ENCODE measurements at places on chromosomes 5 and 9. TPM values are rescaled to one million over a fixed set of nuclear protein-coding genes. Genes with fewer than 3 reads are reported as not detected.

OTULINL gene
- total RNA-seq, result 4.1 TPM

MCC gene
- 17.0 TPM for total RNA-seq

DBH gene
- 0.06 TPM for total RNA-seq

GRCh38 chr5:148455185-148455584 lies 71.4 kb downstream of the FBXO38 start:
- no peak for DNase-seq

CCL21 gene
- 271 TPM for total RNA-seq

- DNase-seq, result no peak
Observed at GRCh38 chr5:73417303-73418034, 31.1 kb downstream of the FOXD1 start.

- DNase-seq, result no peak
Observed at GRCh38 chr5:10580531-10581423, 16.9 kb downstream of the ANKRD33B start.

- DNase-seq, result no peak
Observed at GRCh38 chr9:128475867-128476266, 20.1 kb downstream of the ODF2 start.

DNA sequence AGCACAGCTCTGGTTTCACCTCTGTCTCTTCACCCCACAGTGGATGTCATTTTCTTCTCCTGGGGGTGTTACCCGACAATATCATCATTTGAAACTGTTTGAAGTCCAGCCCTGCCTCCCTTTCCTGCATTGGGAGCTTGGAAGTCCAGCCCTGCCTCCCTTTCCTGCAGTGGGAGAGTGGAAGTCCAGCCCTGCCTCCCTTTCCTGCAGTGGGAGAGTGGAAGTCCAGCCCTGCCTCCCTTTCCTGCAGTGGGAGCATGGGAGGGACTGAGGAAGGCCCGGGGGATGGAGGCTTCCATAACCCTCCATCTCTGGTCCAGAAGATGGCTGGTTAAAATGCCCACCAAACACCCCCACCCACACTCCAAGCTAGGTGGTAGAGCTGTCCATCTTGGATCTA lies 59.8 kb downstream of the SYK start:
- DNase-seq, result no peak

LECT2 gene
- not detected for total RNA-seq

DNA sequence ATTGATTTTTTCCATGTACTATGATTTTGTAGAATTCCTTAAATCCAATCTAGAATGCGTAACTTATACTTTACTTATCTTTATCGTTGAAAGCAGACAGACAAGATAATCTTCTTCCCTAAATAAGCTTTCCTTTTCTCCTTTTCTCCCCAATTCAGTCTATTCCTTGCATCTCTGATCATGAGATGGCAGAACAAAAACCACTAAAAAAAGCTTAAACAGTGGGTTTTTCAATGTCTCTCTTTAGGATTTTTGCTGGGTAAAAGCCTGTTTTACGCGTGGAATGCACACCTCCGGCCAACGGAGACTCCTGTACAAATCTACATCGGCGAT lies 755 bp downstream of the CDKN2B start:
- no peak for DNase-seq
